ENCODE measurements at places on chromosomes 16 and 17. TPM values are rescaled to one million over a fixed set of nuclear protein-coding genes. Genes with fewer than 3 reads are reported as not detected.

- DNase-seq, result peak; percentile 81
- H3K27me3 ChIP-seq, result peaks cover 53% of the 10 kb centered on the region
- H3K4me3 ChIP-seq, result no peak overlapping the region
Measured at GRCh38 chr16:85306071-85306792, 194.0 kb upstream of the CIBAR2 start.

DNA sequence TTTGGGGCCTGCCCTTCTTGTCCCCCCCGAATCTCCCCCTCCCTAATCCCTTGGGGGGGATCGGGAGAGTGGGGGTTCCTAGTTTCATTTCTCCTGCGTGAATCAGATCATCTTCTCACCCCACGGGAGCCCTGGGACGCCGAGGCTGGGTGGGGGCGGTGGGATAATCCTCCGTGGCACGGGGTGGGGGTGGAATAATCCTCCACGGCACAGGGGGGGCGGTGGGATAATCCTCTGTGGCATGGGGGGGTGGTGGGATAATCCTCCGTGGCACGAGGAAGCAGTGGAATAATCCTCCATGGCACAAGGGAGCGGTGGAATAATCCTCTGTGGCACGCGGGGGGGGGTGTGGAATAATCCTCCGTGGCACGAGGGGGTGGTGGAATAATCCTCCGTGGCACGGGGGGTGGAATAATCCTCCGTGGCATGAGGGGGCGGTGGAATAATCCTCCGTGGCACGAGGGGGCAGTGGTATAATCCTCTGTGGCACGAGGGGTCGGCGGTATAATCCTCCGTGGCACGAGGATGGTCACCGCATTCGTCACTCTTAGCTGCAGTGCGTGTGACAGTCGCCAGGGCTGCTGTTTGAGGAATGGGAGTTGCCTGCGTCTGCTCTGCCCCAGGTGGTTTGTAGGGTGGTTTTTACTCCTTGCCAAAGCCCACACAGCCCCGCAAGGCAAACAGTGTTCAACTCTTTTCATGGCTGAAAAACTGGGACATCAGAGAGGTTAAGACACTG is 156.9 kb downstream of the LAT start:
- H3K27ac ChIP-seq, result no peak overlapping the region
- H3K27me3 ChIP-seq, result no peaks in the 10 kb centered on the region
- no peak overlapping the region for H3K4me3 ChIP-seq
- DNase-seq, result no peak
- peaks cover 5% of the 10 kb centered on the region for H3K36me3 ChIP-seq

DNA sequence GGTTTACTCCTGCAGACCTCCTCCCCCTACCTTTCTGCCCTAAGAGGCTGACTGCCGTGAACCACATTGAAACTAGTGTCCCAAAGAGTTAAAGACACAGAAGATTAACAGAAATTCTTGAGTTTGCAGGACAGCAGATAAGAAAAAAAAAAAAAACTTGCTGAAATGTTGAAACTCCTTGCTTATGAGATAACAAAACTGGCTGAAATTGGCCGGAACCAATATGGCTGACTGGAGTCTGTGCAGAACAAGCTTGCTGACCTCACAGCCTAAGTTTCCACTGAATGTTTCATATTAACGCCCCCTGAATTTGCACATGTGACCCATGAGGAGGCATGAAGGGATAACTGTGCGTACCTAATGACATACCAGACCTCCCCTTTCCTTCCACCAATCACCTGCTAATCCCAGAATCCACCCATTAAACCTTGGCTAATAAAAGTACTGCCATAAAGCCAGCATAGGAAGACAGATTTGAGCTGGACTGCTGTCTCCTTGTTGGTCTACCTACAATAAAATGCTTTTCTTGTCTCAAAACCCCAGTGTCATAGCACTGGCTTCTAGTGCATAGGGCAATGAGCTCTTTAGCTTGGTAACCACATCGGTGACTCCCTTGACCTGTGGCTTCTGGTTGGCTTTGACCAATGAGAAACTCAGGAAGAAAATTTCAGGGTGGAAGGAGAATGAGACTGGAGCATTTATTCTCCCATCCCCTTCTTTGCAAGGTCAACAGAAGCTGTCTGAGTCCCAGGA is 80.1 kb downstream of the PMP22 start:
- DNase-seq, result no peak
- no peak overlapping the region for H3K4me3 ChIP-seq
- H3K4me1 ChIP-seq, result no peaks in the 10 kb centered on the region
- no peaks in the 10 kb centered on the region for H3K36me3 ChIP-seq

DNA sequence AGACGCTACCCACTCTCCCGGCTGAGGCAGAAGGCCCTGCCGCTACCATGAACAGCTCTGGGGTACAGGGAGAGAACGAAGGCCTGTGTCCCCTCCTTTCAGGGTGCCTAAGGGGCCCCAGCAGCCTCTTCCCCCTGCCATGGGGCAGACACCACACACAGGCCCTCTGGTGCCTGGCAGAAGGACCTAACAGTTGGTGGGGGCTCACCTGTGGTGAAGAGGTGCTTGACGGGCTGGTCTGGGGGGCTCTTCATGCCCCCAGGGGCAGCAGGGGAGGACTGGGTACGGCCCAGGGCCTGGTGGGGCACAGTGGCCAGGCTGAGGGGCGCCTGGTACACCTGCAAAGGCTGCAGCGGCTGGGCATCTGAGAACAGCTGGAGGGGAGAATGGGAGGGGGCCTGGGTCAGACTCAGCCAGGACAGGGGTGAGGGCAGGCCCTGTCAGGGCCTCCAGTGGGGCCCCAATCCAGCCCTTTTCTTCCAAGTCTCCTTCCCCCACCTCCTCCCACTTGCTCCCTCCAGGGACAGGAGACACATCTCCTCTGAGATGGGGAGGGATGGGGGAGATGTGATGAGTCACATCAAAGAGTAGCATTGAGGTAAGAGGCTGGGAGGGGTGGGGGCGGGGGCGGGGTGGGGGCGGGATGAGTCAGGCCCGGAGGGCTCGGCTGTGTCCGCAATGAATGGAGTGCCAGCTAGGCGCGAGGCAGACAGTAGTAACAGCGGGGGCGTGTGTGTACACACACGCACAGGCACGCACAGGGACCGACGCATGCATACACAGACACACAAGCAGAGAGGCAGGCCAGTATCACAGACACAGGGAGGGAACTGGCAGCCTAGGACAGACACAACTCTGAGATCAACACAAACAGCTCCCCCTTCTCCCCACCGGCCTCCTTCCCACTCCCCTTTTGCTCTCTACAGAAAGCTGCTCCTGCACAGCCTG is 16.1 kb downstream of the G6PC3 start:
- H3K36me3 ChIP-seq, result peaks cover 18% of the 10 kb centered on the region
- H3K27ac ChIP-seq, result no peak overlapping the region
- no peaks in the 10 kb centered on the region for H3K4me1 ChIP-seq
- no peaks in the 10 kb centered on the region for H3K27me3 ChIP-seq
- no peak overlapping the region for H3K4me3 ChIP-seq

DNA sequence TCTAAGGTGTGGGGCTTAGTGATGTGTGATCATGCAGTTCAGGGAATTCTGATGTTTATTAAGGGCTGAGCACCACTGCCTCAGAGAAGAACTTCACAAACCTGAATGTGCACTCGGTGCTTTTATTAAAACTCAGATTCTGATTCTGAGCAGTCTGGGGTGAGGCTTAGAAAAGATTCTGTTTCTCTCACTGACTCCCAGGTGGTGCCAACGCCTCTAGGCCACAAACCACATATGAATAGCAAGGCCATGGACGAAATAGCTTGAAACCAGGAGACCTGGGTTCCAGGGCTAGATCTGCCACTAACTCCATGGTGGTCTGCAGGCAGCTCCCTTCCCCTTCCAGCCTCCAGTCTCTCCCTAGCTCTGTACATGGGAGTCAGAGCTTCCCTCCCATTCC is 169.1 kb downstream of the HS3ST3B1 start:
- H3K27ac ChIP-seq, result no peak overlapping the region
- H3K27me3 ChIP-seq, result no peaks in the 10 kb centered on the region
- no peak overlapping the region for H3K4me3 ChIP-seq
- H3K4me1 ChIP-seq, result no peaks in the 10 kb centered on the region
- no peaks in the 10 kb centered on the region for H3K36me3 ChIP-seq
- no peak for DNase-seq

DNA sequence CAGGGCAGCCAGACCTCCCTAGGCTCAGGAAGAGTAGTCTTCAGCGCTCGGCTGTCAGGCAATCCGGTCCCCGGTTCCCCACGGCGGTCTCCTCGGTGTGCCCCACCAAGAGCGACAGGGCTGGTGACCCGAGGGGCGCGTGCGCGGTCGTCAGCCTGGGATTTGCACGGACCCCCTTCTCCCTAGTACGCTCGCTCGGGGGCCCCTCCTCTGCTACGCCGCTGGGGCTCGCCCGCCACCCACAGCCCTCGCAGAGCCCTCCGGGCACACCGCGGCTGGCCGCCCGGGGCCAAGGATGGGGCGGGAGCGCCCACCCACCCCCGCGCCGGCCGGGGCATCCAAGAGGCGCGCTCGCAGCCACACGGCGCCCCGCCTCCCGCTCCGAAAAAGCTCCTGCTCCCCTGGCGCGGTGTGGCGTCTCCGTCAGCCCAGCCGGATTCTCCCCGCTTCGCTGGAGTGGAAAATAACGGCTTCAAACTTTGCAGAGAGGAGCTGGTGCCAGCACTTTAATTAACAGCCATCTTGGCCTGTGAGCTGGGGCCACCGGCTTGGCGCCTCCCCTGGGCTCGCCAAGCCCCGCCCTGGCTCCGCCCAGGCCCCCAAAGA is 2.1 kb upstream of the C1QL1 start:
- H3K27me3 ChIP-seq, result peaks cover 21% of the 10 kb centered on the region
- peaks cover 9% of the 10 kb centered on the region for H3K4me1 ChIP-seq
- H3K36me3 ChIP-seq, result no peaks in the 10 kb centered on the region
- peak overlapping the region; percentile 55 for H3K4me3 ChIP-seq
- no peak for DNase-seq
- no peak overlapping the region for H3K27ac ChIP-seq

- no peaks in the 10 kb centered on the region for H3K27me3 ChIP-seq
- no peak overlapping the region for H3K4me3 ChIP-seq
- H3K36me3 ChIP-seq, result no peaks in the 10 kb centered on the region
- H3K4me1 ChIP-seq, result no peaks in the 10 kb centered on the region
Measured at GRCh38 chr16:20611350-20611902, 35.3 kb upstream of the ACSM2B start.

- H3K4me3 ChIP-seq, result no peak overlapping the region
- H3K36me3 ChIP-seq, result no peaks in the 10 kb centered on the region
- no peaks in the 10 kb centered on the region for H3K27me3 ChIP-seq
- H3K27ac ChIP-seq, result no peak overlapping the region
Measured at GRCh38 chr17:45857977-45858708, 13.5 kb downstream of the SPPL2C start.

DNA sequence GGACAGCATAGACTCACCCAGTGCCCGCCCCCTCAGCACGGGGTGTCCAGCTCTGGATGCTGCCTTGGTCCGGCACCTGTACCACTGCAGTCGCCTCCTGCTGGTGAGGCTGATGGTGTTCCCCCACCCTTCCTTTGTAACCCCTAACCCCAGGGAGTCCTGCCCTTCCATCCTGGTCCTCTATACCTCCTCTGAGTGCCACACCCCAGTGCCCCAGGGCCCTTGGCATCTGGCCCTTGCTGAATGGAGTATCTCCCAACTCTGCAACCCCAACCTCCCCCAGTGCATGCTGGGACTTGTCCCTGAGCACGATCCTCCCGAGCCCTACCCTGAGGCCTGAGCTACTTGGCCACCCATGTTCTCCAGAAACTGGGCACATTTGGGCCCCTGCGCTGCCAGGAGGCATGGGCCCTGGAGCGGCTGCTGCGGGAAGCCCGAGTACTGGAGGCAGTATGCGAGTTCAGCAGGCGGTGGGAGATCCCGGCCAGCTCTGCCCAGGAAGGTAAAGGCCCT is 15.8 kb downstream of the RIPOR1 start:
- DNase-seq, result no peak
- no peak overlapping the region for H3K4me3 ChIP-seq
- no peaks in the 10 kb centered on the region for H3K27me3 ChIP-seq
- H3K4me1 ChIP-seq, result peaks cover 16% of the 10 kb centered on the region
- H3K27ac ChIP-seq, result no peak overlapping the region
- peaks cover 4% of the 10 kb centered on the region for H3K36me3 ChIP-seq

DNA sequence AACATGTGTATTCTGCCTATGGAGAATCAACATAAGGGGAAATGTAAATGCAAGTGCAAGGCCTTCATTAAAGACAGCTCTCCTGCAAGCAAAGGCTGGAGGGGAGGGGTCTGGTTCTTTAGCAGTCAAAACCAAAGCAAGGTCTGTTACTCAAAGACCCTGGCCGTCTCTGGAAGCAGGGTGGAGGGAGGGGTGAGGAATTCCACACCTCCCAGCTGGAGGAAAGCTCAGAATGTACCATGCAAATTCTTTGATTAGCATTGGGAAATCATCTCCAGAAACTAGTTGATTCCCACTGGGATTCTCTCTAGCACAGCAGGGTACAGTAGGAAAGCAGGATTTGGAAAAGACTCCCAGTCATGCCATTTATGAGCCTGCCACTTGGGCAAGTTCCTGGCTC is 77.3 kb upstream of the ASIC2 start:
- no peak overlapping the region for H3K4me3 ChIP-seq
- DNase-seq, result no peak
- no peaks in the 10 kb centered on the region for H3K27me3 ChIP-seq
- H3K27ac ChIP-seq, result no peak overlapping the region
- no peaks in the 10 kb centered on the region for H3K36me3 ChIP-seq

DNA sequence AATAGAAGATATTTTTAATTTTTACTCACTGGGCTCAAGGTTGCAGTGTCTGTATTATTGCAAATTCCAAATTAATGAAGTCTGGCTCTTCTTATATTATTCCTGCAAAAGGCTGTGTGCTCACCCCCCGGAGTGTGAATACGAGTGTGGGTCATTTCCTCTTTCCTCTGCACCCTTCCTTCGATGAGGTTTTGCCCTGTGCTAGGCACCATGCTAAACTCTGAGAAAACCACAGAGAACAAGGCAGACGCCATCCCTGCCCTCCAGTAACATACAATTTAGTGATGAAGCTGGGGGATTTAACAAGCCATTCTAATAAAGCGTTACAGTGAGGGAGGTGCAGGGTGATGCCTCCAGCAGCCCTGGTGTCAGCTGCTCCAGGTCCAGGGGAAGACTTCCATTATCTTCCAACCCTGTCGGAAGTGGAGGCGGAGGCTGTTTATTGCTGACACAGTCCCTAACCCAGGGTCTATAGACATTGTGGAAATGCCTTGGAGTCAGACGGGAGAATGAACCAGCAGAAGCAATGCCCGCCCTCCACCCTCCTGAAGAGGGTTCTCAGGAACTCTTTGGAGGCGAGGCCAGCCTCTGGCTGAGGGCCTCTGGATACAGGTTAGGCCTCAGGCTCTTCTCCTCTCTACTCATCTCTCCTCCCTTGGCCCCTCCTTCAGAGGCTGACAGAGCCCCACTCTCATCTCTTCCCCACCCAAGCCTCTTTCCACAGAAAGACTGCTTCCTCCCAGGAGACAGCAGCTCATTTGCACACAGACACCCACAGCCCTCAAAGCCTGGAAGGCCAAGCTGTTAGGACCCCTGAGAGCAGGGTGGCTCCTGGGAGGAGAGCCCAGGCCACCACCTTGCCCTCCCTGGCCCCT is 2.0 kb upstream of the ACE start:
- no peak overlapping the region for H3K27ac ChIP-seq
- DNase-seq, result no peak
- no peak overlapping the region for H3K4me3 ChIP-seq
- H3K4me1 ChIP-seq, result peaks cover 4% of the 10 kb centered on the region
- peaks cover 43% of the 10 kb centered on the region for H3K27me3 ChIP-seq

GRCh38 chr16:89600956-89601355 is 12.5 kb upstream of the DPEP1 start:
- H3K27ac ChIP-seq, result no peak overlapping the region
- H3K4me1 ChIP-seq, result no peaks in the 10 kb centered on the region
- H3K27me3 ChIP-seq, result no peaks in the 10 kb centered on the region
- H3K4me3 ChIP-seq, result no peak overlapping the region
- no peak for DNase-seq

Gene RAC3
- total RNA-seq, result 3.6 TPM

Gene ETV4
- 0.46 TPM for total RNA-seq

Gene PDILT
- not detected for total RNA-seq

All from T-cell (primary cell).